Stimulated activated CD4-positive, alpha-beta T cell treated with anti-CD3 and anti-CD28 coated beads, Interleukin-4, amount 100 ng/mL, for 1 hour (primary cell): ENCODE measurements at places on chromosomes 5 and 9.

- no peak for DNase-seq
Measured at GRCh38 chr5:151174612-151175101, 17.1 kb upstream of the ANXA6 start.

DNA sequence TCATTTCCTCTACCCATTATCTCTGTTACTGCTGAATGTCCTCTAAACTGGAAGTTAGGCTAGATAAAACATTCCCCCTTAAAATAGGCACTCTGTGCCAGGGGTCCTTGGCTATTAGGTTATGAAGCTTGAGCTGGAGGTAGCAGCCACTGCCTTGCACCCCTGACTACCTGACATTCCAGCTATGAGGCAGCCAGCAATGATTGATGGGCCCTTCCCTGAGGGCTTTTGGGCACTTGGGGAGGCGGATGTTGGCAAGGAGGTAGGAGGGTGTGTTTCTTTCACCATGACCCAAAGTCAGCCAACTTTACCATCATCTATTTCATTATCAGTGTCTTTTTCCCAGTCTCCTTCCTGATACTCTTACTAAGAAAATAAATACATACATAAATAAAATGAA, 17.1 kb downstream of the TARS1 start:
- DNase-seq, result no peak

DNA sequence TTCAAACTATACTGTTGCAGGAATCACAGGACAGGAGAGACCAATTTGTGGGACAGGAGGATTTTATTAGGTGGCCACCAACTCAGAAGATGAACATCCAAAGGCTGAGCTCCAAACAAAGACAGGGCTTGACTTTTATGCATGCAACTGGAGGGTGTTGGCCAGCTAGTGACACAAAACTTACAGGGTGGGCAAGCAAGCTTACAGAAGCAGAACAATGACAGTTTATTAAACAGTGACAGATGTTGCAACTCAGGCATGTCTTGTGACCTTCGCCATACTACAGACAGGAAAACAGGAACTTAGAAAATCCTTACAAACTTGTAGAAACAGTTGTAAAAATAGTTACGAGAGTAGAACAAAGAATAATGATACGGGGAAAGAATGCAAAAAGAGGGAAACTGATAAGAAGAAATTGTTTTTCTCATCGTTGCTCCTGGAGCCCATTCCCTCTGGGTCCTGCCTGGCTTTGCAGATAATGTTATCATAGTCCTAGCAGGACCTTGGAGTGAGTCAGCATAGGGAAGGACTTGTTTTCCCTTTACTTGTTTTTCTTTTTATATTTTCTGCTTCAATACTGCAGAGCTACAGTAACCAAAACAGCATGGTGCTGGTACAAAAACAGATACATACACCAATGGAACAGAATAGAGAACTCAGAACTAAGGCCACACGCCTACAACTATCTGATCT, 2083.0 kb upstream of the ACO1 start:
- DNase-seq, result no peak

GRCh38 chr5:147017621-147018020, 139.1 kb upstream of the PPP2R2B start:
- no peak for DNase-seq

GRCh38 chr9:31336386-31336785, 1048.1 kb upstream of the ACO1 start:
- no peak for DNase-seq

DNA sequence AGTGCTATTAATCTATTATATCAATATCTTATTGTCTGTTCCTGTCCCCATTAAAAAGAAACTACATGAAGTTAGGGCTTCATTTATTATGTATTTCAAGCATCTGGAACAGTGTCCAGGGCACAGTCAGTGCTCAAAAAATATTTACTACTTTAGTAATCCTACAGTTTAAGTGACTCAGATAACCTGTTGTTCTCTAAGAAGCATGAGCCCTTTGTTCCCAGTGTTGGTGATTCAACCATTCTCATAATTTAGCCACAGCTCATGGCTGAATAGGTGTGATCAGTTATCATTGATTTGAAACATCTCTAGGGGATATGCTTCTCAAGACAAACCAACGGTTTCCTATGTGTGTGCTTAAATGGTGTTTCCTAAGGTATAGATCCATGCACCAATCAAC, 292.7 kb downstream of the TMEM167A start:
- no peak for DNase-seq

DNA sequence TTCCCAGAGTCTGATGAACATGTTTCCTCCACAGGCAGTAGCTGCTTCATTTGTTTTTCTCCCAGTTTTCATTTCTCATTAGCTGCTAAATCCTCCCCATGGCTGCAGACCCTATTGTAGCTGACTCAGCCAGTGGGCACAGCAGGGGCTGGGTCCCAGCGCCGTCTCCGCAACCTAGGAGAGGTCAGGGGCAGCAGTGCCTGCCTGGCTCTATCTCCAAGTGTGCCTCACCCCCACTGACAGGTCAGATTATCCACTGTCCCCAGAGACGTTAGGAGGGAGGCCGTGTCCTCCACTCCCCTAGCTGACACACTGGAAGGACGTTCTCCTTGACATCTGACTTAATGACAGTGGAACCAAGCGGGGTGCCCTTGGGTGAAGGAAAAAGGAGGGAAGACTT, 31.1 kb downstream of the KCNIP1 start:
- DNase-seq, result no peak

DNA sequence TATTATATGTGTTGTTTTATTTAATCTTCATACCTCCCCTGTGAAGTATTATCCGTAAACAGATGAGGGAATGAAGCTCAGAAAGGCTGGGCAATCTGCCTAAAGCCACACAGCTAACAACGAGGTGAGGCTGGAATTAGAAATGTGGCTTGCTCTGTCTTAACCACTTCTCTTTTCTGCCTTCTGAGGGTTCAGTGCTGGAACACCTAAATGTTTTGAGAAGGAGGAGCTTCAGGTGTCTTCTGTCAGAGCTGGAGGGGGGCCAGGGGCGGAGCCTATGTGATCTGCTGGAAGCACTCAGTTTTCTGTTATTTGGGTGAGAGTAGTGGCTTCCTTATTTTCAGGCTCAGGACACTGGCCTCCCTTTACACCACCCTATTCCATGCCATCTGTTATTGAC, 35.0 kb upstream of the ARAP3 start:
- no peak for DNase-seq

DNA sequence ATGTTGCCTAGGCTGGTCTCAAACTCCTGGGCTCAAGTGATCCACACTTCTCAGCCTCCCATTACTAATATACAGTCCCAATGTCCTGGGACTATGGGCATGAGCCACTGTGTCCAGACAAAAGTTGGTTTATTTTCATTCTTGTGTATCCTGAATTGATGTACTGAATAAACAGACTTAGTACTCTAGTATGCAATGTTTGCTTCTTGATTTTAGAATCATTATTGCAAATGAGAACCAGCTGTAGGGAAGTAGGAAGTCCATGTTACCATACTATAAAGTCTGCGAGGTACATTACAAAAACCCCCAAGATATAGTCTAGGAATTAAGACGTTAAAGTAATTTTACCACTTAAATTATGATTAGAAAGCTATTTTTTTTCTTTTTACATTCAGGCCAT, 334.6 kb upstream of the KLF9 start:
- DNase-seq, result no peak

- no peak for DNase-seq
Measured at GRCh38 chr5:15285901-15286583, 213.9 kb upstream of the FBXL7 start.

- no peak for DNase-seq
Measured at GRCh38 chr9:16484744-16485143, 385.7 kb downstream of the BNC2 start.

DNA sequence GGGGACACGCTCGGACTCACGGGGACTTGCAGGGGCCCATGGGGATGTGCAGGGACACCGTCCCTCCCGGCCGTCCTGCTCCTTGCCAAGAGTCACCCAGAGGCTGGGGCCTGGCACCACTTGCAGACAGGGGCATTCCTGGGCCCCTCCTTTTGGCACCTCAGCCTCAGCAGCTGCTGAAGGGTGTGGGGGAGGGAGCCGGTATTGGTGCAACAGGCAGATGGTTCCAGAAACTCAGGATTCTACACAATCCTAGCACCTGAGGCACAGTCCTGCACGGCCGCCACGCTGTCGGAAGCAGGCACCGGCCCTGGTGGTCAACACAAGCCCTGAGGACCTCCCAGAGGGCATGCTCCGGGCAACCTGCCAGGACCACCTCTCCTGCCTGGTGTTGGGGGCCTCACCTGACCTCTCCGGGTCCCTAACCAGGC, 19.3 kb upstream of the SLC12A7 start:
- no peak for DNase-seq

DNA sequence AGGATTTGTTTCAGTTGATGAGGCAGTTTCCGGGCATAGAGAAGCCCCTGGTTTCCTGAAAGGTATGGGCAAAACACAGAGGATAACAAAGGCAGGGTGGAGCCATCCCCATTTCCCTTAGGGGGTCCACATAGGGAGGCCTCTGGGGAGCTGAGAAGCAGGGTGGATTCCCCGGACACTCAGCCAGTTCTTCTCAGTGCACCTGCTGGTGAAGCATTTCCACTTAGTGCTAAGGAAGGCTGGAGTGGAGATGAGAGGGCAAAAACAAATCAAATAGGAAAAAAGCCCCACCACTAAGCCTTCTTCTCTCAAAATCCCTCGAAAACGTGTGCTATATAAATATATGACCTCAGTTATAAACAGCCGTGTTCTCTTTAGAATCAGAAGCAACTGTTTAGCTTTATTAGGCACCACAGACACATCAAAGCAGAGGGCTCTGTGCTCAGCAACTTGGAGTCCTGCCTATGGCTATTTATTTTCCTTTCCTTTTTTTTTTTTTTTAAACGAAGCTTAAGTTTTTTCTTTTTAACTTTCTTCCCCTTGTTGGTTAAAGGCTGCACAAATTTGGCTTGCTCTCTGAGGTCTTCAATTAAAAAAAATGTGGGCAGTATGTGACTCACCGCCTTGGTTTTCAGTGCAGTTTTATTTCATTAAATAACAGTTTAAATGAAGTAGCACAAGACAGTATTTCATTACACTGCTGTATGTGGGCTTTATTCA, 67.7 kb downstream of the PRDM6 start:
- DNase-seq, result no peak
